ENCODE measurements at places on chromosomes 2 and 18.

GRCh38 chr2:171393487-171393886 is 40.3 kb downstream of the METTL8 start:
- DNase-seq = no peak

GRCh38 chr2:158006961-158007719 is 94.5 kb upstream of the UPP2 start:
- DNase-seq = no peak

GRCh38 chr2:189178726-189179569 is 613 bp downstream of the COL5A2 start:
- DNase-seq = no peak

DNA sequence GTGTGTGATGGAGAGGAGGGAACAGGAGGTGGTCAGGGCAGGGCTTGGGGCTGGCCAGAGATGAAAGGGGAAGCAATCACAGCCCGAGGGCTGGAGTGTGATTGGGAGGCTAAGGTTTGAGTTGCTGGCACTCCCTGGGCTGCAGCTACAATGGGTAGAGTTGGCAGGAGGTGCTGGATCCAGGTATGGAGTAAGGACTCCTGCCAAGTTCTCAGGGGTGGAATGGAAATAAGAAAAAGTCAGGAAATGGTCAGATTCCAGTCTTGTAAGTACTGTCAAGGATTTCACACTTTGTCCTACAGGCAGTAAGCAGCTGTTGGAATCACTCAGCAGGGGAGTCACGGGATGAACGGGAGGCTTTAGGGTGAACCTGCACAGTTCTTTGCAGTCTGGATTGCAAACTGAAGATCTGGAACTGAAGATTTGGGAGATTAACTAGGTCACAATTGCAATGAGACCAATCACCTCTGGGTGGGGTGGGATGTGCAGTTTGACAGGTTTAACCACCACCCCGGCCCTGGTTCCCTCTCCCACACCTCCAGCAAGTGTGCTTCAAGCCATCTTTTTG is 10.9 kb upstream of the INPP5D start:
- DNase-seq = no peak

DNA sequence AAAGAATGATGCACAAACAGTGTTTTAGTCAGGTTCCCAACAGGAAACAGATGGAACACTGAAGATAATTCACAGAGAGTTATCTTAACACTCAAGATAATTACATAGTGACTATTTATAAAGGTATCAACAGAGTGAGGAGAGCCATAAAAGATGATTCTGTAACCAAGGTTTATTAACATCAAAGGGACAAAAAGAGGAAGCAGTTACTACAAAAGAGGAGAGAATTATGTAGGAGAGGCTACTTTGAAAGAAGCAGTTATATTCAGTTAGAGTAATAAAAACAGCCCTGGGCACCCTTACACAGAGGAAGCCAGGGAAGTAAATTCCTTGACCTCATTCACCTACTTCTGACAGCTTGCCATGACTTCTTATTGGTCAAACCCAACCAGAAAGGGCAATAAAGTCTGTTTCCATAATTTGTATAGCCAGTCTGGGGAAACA is 326.5 kb upstream of the SLC39A10 start:
- DNase-seq = no peak

All from stimulated activated CD8-positive, alpha-beta memory T cell treated with anti-CD3 and anti-CD28 coated beads, Interleukin-2, amount 100 ng/mL, for 1 hour (primary cell).